ENCODE measurements at places on chromosomes 1 and 21.

GRCh38 chr1:101238031-101238628 lies 1.3 kb downstream of the S1PR1 start:
- no peak for DNase-seq

- no peak for DNase-seq
These were observed 21.7 kb upstream of the SHCBP1L start for GRCh38 chr1:182974506-182975191.

GRCh38 chr1:151003180-151003579 lies 3.5 kb downstream of the MINDY1 start:
- DNase-seq: no peak

- DNase-seq: no peak
These were observed 3.2 kb downstream of the INKA2 start for GRCh38 chr1:111735858-111736544.

GRCh38 chr1:84116558-84116957 lies 27.5 kb upstream of the PRKACB start:
- DNase-seq: no peak

DNA sequence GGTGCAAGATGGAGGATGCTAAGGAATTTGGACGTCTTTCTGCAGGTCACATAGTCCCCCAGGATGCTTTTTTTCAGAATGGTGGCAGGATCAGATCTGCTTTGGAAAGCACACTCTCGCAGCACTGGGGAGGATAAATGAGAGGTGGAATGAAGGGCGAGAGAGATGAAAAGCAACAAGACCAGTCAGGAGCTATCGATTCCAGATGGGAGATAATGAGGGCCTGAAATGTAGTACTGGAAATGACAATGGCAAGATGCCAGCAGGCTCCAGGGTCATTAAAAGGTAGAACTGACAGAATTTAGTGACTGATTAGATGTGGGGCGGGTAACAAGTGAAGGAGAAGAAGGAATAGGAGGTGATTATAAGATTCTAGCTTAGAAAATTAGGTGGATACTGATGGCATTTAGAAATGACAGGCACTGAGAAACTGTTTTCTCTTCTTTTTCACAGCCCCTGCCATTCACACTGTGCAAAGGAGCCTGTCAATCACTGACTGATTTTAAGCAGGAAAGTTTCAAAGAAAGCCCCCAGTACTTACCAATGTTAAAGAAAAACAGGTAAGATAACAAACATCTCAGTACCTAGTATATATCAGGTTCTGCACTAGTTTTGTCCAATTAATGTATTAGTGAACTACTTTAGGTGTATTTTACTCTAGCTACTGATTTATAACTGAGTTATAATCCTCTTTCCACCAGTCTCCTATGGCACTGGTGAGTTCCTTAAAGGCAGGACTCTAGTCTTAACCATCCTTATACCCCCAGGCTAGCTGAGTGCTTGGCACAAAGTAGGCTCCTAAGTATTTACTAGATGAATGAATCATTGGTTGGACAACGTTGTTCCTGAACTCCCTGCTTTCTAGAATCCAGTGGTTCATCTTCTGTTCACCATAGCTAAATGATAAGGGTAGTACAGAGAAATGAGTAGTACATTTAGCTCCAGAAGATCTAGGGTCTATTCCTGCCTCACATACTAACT lies 9.2 kb downstream of the PIGM start:
- DNase-seq: no peak

GRCh38 chr1:8294170-8294697 lies 23.7 kb upstream of the SLC45A1 start:
- DNase-seq: no peak

GRCh38 chr1:40668769-40669525 lies 3.5 kb upstream of the RIMS3 start:
- peak; percentile 84 for DNase-seq

DNA sequence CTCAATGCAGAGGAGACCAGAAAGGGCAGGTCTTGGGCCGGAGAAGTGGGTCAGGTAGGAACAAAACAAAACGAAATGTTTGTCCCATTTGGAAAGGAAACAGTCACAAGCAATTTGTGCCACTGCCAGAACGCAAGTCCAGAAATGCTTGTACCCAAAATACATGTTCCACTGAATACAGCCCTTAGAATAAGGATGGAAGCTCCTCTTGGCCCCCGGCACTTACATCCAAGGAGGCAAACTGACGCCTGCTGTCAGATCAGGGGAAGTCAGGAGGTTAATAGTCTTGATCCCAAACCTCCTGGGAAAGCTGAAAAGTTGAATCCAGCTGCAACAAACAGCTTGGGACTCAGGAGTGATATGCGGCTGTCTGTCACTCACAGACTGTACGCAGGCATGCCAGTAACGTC lies 75.9 kb upstream of the GALNT2 start:
- no peak for DNase-seq

DNA sequence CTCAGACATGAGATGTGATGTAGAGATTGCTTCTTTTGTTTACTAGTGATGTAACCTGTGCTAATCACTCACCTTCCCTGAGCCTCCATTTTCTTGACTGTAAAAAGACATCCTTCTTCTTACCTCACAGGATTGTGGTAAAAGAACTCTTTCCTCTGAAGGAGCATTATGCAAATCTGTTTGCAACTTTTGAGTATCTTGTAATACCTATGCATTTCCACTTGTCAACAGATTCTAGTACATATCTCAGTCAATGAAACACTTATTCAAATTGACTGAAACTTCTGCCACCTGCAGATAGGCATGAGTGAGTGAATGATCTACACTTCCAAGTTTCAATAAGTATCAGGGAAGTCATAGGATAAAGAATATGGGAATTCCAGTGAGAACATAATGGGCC lies 174.7 kb downstream of the HHIPL2 start:
- DNase-seq: no peak

- no peak for DNase-seq
These were observed 10.8 kb upstream of the THEM4 start for GRCh38 chr1:151920149-151920548.

- DNase-seq: no peak
These were observed 35.8 kb downstream of the DYRK1A start for GRCh38 chr21:37402251-37402867.

DNA sequence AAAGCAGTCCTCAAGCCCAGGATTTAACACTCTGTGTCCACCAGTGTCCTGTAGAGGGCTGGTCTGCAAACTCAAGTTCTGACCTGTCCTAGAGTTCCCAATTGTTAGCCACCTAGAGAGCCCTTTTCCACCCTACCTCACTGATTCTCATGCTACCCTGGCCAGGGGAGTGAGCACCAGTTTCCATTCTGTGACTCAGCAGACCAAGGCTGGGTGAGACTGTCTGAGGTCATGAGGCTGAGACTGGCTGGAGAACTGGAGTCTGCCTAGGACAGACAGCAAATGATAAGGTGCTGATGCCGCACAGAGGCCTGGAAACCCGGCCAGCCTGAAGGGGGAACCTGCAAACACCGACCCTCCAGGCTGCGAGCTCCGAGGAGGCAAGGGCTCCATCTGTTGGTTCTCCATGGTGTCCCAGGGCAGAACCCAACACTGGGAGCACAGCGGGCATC lies 13.7 kb downstream of the GLIS1 start:
- DNase-seq: peak; percentile 38

GRCh38 chr1:41823471-41823870 lies 95.3 kb downstream of the HIVEP3 start:
- peak; percentile 29 for DNase-seq

DNA sequence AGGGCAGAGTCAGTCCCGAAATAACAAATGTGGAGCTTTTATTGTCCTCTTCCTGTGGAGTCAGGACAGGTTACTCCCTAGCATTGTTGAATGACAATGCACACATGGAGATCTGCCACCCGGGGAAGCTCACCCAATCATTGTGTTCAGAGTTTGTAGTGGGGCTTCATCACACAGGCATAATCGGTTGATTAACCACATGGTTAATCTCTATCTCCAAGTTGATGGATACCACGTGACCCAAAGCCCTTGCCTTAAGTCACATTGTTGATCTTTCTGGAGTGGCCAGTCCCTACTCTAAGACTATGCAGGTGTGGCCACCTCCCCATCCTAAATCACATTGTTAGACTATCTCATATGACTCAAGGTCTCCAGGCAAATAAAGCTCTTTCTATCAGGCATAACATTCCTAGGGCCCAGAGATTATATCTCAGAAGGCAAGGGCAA lies 2.6 kb upstream of the C1orf141 start:
- DNase-seq: no peak

DNA sequence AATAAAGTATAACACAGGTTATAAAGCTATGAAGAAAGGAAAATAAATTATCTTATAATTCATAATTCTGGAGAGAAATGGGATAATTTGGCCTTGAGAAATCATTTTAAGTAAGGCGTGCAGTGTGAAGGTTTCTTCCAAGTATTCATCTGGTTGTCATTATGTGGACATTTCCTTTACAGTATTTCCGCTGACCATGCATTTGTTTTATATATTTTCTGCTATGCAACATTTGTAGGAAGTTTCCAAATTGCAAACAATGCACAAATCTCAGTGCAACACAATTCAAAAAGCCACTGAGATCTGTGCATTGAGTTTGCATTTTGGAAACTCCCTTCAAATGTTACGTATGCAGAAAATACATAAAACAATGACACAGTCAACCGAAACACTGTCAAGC lies 17.8 kb downstream of the ZNF670 start:
- DNase-seq: no peak

DNA sequence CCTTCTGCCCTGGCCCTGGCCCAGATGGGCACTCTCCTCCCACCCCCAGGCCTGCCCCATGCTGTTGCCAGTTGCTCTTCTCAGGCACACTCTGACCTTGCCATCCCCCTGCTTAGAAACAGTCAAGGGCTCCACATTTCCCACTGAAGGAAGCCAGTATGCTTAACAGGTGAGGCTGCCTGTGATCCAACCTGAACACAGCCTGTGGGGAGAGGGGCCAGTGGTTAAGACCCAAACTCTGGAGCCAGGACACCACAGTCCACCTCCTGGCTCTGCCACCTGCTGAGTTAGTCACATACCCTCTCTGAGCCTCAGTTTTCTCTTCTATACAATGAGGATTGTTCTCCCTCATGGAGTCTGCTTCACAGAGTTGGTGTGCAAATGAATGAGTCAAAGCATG lies 526.9 kb downstream of the MATN1 start:
- no peak for DNase-seq

- peak; percentile 80 for DNase-seq
These were observed 34.8 kb upstream of the ZBTB40 start for GRCh38 chr1:22416555-22417454.

DNA sequence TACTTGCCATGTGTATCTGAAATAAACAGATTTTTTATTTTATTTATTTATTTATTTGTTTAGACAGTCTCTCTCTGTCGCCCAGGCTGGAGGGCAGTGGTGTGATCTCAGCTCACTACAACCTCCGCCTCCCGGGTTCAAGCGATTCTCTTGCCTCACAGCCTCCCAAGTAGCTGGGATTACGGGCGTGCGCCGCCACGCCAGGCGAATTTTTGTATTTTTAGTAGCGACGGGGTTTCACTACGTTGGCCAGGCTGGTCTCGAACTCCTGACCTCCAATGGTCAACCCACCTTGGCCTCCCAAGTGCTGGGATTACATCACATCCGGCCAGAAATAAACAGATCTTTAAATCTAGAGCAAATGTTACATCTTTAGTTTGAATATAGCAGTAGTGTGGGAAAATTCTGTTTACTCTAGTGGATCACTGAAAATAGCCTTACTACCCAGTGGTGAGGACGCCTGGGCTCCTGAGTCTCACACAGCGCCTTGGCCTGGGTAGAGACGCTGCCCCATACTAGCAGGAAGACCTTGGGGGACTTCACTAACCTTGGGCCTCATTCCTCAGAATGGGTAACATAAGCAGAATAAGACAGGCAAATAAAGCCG lies 709 bp downstream of the GART start:
- DNase-seq: no peak

DNA sequence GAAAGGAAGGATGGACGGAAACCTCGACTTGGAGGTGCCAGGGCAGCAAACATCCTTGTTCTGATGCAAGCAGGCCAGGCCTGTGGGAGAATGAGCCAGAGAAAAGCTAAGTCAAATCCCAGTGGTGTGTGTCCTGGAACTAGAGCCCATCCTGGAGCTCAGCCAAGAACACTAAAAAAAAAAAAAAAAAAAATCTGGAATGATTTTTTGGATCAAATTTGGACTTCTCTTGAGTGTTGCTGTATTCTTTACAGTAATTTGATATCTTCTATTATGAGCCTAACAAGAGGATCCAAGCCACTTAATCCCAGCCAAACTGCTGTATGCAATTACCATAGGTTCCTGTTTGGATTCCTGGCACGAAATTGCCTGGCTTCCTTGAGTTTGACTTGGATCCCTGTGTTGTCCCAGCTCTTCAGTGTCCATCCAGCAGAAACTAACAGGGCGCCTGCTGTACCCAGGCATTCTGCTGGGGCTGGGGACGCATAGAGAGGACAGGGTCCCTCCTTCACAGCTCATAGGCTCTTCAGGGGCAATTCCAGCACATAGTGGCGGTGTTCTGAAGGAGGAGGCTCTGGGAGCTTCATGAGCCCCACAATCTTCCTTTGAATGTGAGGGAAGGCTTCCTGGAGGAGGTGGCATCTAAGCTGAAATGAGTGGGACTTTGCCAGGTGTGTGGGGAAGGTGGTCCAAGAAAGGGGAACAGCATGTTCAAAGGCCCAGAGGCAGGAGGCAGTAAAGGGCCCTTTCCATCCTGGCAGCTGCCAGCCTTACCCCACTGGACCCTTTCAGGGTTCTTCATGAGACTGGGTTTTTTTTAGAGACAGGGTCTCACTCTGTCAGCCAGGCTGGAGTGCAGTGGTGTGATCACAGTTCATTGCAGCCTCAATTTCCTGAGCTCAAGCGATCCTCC lies 24.7 kb downstream of the EPHX1 start:
- DNase-seq: peak; percentile 74

- DNase-seq: peak; percentile 32
These were observed 64.1 kb downstream of the PLEKHA6 start for GRCh38 chr1:204295671-204296070.

- peak; percentile 29 for DNase-seq
These were observed 6.3 kb upstream of the TMEM39B start for GRCh38 chr1:32066489-32066873.

DNA sequence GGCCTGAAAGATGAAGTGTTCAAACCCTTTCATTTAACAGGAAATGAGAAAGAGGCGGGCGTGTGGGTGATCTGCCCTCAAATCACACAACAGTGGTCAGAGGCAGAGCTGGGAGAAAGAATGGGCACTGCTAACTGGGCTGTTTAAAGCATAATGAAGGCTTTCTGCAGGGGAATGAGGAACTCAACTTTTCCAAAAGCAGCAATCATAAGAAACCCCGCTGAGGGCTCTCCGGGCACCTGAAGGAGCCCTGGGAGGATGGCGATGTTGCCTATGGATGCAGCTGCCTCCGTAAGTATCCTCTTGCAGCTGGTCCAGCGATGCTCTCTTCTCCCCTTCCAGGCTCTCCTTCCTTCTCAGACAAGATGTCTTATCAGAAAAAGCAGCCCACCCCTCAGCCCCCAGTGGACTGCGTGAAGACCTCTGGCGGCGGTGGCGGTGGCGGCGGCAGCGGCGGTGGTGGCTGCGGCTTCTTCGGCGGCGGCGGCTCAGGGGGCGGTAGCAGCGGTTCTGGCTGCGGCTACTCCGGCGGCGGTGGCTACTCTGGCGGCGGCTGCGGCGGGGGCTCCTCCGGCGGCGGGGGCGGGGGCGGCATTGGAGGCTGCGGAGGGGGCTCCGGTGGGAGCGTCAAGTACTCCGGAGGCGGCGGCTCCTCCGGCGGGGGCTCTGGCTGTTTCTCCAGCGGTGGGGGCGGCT lies 1.2 kb downstream of the LORICRIN start:
- no peak for DNase-seq

Measured in AG08396 (cell line).